ENCODE measurements at places on chromosomes 12 and 14.

DNA sequence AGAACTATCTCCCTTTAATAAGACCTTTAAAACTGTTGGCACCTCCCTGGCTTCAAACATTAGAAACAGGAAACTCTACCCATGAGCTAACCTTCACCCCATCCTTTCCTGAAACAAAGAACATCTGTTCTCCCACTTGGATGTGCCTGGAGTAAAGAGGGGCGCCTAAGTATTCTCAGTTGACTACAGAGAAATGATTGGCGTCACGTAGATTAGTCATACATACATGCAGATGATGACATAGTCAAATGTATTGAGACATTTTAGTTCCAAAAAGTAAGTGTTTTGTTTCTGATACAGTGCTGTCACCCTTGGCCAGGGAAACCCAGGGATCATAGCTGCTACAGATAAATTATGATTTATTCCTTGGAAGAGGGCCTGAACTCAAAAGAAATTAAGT lies 260.0 kb upstream of the PLEKHG7 start:
- DNase-seq, result no peak

DNA sequence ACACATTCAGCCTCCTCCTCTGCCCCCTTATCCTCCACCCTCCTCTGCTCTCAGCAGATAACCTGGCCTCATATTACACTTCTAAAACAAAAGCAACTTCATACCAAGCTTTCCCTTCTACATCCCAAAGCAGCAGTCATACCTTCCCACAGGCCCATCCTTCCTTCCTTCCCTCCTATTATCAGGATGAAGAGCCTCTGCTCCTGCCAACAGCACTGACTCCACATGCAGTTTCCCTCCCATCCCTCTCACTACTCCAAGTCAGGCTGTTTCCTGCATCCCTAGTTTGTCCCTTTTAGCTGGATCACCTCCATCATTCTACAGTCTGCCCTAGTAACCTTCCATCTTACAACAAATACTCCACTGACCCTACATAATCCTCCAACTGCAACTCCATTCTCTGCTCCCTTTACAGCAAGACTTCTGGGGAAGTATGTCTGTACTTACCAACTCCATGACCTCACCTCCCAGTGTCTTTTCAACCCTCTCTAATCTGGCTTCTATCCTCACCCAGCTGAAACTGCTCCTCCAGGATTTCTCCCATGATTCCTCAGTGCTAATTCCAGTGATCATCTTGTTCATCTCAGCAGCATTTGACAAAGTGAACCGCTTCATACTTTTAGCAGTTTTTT lies 4.9 kb upstream of the YEATS4 start:
- DNase-seq, result no peak

- DNase-seq, result no peak
Measured at GRCh38 chr14:78005325-78005724, 164.8 kb upstream of the NRXN3 start.

GRCh38 chr14:91685600-91685999 lies 46.3 kb downstream of the CATSPERB start:
- no peak for DNase-seq

DNA sequence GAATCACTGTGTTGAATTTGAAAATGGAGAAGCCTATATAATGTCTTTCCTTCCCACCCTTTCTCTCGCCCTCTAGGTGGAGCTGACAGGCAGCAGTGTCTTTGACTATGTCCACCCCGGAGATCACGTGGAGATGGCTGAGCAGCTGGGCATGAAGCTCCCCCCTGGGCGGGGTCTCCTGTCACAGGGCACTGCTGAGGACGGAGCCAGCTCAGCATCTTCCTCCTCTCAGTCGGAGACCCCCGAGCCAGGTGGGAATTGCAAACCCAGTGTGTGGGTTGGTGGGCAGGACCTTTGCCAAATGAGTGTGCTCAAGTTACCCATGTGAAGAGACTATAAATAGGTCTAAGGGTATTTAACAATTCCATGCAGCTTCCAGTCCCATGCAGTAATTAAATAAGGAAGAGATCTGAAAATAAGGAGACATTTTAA lies 274.7 kb downstream of the EGLN3 start:
- peak; percentile 63 for DNase-seq
